CD4-positive, alpha-beta T cell treated with Interleukin-12 subunit alpha and Interleukin-12 subunit beta, for 1 hour (primary cell): ENCODE measurements at places on chromosomes 1 and 21.

DNA sequence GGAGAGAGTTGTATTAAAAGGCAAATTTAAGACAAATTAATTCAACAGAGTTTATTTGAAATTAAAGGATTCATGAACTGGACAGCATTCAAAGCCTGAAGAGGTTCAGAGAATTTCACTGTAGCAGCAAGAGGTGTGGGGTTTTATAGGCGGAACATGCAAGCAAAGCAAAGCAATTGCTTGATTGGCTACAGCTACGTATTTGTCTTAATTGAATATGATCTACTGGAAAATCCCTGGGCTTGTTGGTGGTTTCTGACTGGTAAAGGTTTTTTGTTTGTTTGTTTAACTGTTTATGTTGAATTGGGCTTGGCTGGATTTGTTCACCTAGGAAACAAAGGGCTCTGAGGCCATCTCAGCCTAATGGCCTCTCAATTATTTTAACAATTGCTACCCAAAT is 61.5 kb downstream of the KCNK1 start:
- DNase-seq, result no peak

DNA sequence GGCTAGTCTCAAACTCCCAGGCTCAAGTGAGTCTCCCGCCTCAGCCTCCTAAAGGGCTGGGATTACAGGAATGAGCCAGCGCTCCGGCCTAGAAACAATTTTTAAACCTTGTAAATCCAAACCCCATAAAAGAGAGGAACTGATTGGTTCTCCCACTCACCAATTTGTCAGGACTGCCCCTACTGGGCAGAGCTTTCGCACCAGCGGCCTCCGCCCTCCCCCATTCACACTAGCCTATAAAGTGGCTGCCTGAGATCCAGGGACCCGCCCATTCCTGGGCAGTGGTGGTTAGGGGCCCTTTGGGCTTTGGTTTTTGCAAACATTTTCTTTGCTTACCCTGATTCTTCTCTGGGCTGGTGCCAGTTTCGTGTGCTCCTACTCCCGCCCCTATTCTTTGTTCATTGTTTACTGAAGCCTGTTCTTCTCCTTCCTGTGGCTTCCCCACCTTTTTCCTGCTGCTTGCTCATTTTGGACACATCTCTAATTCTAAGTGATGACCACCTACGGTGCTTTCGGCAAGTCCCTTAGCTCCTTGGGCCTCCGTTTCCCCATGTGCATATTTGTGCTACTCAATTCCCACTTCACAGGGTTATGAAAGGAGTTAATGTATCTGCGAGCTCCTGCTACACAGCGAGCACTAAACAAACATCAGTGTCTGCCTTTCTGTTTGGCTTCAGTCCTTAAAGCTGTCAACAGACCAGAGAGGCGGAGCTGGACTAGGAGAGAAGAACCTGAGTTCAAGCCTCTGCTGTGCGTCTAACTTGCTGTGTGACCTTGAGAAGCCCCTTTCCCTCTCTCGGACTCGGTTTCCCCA is 39.8 kb upstream of the CLIC4 start:
- peak; percentile 37 for DNase-seq

DNA sequence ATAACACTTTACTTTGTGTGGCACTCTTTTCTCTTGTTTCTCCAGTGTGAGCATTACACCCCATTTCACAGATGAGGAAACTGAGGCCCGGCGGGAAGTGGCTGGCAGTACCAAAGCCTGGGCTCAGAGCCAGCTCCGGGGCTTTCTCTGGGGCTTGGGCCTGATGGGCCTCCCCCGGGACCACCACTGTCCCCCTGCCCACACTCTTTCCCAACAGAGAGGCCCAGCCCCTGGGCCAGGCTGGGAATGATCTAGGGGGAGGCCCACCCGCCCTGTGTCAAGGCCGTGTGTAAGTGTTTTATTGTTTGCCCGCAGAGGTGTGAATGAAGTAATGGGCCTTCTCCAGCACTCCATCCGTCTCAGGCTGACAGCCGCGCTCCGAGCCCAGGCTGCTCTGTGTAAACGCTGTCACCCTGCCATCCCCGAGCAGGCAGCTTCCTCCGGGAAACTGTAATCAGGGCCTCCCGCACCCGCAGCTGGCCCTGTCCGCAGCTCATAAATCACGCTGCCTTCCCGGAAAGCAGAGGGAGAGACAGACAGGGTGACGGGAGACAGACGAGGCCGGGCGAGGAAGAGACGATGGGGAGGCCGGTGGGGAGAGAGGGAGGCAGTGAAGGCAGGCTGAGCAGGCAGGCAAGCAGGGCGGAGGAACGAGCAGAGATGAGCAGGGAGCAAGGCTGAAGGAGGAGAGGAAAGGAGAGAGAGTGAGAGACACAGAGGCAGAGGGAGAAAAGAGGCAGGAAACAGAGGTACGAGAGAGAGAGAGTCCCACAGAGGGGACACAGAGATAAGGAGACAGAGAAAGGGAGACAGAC is 109.7 kb upstream of the ZBTB40 start:
- no peak for DNase-seq

DNA sequence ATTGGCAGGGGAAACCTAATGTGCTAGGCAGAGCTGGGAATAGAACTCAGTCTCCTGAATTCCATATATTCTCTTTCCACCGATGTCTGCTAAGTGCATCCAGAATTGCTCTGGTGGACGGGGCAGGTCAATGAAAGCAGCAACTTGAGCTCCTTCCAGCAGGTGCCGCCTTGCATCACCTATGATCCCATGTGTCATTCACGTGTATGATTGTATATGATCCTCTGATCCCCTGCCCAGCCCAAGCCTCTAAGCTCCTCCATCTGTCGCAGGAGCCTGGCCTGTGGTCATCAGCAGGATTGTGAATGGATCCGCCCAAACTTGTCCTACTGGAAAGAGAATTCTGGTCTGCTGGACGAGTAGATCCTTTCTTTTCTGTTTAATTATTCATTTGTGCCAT is 13.1 kb downstream of the ACTA1 start:
- DNase-seq, result no peak

DNA sequence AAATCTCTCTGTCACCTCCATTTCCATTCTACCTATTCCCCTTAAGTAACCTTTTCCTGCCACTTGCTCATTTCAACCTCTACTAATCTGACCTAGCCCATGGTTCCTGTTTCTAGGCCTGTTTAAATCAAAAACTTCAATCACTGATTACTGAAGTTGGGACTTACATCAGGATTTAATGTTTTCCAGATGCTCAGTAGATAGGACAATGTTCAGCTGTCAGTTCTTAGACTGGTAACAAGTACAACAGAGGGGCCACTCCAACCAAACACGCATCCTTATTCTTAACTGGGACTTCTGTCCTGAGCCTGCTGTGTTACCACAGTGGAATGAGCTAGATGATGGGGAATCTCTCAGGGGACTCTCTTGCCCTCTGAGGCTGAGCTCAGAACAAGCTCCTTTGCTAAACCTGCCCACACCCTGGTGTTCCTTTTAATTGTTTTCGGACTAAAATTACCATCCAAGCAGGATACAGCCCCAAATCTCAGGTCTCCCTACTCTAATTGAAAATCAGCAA is 974.6 kb downstream of the TTLL7 start:
- no peak for DNase-seq

DNA sequence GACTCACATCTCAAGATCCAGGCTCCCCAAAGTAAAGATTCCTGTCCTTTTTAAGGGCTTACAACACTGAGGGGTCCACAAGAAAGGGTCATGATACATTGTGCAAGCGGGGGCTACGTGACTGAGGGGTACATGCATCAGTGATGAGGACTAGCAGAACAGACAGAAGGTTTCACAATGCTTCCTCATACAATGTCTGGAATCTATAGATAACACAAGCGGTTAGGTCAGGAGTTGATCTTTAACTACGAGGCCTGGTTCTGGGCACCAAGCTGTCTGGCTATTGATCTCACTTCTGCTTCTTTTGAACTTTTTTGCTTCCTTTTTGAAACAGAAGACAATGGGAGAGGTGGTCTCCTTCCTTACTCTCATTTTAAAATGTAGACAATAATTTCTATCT is 718.6 kb downstream of the AMY1C start:
- no peak for DNase-seq

DNA sequence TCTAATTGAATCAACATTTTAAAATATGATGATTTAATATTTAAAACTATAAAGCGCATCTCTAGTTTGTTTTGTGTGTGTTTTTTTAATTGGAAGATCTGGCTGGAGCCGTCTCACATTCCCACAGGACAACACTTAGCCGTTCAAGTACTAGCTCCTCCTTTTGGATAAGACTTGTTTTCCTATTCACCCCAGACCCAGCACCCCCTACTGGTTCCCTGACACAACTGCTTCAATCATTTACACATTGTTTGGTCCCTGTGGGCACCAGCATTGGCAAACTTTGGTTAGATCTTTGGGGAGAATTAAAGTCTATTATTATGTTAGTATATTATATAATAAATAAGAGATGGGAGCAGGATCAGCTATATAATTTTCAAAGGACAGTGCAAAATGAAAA is 34.5 kb downstream of the TYW3 start:
- no peak for DNase-seq

- no peak for DNase-seq
Observed at GRCh38 chr1:226365831-226366231, 42.1 kb downstream of the PARP1 start.

GRCh38 chr1:206506405-206507283 is 687 bp upstream of the RASSF5 start:
- DNase-seq, result peak; percentile 25

DNA sequence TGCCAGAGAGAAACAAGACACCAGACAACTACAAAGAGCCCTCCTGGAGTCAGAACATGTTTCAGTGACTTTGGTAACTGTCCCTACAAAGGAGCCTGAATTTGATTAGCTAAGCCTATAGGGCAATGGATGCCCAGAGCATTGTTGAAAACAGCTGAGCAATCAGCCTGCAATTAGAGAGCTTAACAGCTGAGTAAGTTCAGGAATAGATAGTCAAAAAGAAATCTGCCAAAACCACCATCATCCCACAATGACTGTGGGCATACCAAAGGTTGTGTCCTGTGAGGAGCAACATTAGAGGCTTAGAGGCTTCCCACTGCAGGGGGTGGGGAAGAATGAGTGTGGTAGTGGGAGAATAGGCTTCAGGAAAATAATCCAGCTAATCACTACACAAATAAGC is 32.1 kb downstream of the SH3BP5L start:
- no peak for DNase-seq

DNA sequence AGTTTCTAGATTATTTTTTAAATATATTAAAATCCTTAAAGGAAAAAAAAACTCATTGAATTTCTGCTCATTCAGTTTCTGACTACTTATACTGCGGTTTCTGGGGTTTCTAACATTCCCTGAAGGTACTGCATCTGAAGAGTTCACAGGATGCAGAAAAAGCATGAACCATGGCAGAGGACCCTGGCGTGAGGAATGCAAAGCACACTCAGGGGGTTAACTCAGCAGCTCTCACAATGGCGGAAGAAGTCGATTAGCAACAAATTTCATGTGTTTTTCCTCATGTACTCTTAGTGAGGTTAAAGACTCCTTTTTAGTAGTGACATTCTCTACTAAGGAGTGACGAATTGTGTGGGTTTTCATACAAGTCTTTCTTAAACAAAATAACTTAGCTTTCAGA is 975.6 kb downstream of the NCAM2 start:
- DNase-seq, result no peak

GRCh38 chr21:46515109-46515508 is 56.4 kb downstream of the DIP2A start:
- DNase-seq, result peak; percentile 44

GRCh38 chr1:111775966-111776365 is 20.3 kb downstream of the DDX20 start:
- DNase-seq, result no peak

DNA sequence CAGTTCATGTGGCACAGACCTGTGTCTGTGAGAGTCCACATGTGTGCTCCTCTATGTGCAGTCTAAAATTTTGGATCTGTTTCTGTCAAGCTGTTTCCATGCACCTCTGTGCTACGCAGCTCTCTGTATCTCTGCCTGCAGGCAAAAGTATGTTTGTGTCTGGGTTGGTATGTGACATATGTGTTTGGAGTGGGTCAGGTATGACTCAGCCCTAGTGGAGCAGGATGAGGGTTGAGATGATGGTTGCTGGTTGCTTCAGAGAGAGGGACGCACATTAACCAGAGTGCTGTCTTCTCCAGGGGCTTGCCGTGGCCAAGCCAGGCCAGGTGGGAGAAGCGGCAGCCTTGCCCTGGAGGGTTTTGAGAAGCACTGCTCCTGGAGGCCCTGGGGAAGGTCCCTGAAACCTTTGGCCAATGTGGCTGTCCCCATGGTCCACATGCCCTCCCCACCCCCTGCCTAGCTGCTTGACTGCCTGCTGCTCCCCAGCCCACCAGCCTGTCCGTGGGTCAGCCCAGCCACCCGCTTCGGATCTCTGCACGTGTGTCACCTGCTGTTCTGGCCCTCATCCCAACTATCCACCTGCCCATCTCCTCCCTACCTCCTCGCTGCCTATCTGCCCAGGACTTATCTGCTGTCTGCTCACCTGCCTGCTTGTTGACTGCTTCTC is 4.1 kb upstream of the EVA1B start:
- no peak for DNase-seq

- peak; percentile 30 for DNase-seq
Observed at GRCh38 chr1:229027622-229028182, 243.2 kb upstream of the RAB4A start.

DNA sequence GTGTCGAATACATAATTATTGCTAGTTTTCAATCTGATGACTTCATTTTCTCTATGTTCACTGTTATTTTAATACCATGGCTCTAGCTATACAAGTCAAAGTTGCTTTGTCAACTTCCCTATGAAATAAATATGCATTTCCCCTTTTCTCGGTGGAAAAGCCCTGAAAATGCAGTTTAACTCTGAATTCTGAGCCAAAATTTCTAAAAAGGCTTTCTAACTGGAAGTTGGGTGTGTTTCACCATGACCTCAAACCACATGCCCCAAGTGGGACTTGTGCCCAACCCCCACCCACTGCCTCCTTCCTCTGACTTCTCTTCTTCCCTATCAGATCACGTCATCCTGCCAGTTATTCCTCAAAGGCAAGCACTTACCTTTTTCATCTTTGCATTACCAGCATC is 8.9 kb downstream of the MKNK1 start:
- peak; percentile 31 for DNase-seq

DNA sequence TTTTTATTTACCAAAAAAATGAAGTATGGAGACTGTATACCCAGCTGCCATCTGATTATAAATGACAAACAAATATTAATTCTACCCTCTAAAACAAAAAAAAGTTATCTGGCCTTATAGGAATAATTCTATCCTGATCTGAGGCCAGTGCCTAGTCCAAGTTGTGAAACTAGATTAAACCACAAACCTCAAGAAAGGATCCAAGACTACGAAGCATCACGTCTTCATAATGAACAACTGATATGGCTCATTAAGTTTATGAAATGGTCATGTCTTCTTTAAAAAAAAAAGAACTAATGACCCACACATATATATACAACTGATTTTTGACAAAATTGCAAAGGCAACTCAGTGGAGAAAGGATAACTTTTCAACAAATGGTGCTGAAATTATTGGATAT is 32.4 kb upstream of the CTTNBP2NL start:
- no peak for DNase-seq

GRCh38 chr1:205162301-205162700 is 40.5 kb upstream of the RBBP5 start:
- DNase-seq, result no peak

- DNase-seq, result no peak
Observed at GRCh38 chr1:10379101-10379620, 19.7 kb upstream of the PGD start.

- no peak for DNase-seq
Observed at GRCh38 chr1:218836264-218836663, 337.4 kb upstream of the LYPLAL1 start.

GRCh38 chr1:156291226-156292061 is 4.0 kb downstream of the GLMP start:
- peak; percentile 21 for DNase-seq

GRCh38 chr1:63155437-63155836 is 166.9 kb upstream of the FOXD3 start:
- DNase-seq, result no peak

- DNase-seq, result peak; percentile 53
Observed at GRCh38 chr21:43361493-43362296, 65.2 kb downstream of the SIK1 start.
